CD4-positive, alpha-beta T cell treated with Interleukin-15 for 4 hours (primary cell): ENCODE measurements at places on chromosomes 7 and 10.

- DNase-seq: no peak
Observed at GRCh38 chr10:86715156-86715795, 41.1 kb upstream of the BMPR1A start.

DNA sequence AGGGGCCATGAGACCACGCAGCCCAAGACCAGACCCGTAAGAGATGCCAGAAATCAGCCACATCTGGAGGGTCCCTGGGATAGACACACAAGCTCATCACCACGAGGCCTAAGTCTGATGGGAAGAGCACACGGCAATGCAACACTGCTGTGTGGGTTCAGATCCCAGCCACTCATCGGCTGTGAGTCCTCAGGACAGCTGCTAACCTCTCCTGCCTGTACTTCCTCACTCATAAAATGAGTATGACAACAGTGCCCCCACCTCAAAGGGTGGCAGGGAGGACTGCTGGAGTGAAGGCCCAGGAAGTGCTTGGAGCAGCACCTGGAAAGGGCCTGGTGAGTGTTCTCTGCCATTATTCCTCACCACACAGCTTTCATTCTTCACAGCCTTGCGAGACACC is 60.9 kb downstream of the MAD1L1 start:
- DNase-seq: no peak

DNA sequence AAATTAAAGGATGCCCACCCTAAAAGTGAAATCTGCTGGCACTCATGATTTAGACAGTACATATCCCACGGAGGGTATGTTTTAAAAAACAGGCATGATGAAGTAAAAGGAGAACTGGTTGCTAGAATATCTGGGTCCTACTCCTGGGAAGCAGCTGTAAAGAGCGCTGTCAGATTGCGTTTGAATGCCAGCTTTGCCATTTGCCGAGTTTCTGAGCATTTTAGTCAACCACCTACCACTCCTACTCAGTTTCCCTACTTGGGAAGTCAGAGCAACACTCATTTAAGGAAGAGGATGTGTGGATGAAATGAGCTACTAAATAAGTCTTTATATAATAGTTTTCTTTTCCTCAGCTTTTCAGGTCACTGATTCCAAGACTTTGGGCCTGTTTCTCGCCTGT is 1.1 kb upstream of the UMAD1 start:
- DNase-seq: no peak

DNA sequence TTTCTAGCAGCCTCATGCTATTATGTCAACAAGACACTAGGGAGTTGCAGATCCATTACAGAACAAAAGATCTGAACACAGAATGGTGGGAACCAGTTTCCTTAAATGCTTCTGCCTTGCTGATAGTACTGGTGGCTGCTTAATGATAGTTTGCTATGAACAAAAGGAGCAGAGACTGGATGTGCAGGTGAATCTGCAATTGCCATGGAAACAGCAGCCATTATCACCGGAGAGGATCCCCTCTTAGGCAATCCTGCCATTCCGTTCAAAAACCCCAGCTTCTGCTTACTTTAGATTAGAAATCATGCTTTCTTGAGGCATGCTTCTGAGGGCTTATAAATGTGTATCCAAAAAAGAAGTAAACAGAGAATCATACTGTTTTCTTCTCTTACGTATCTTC is 80.0 kb upstream of the PRKAR2B start:
- DNase-seq: no peak

- no peak for DNase-seq
Observed at GRCh38 chr7:11331128-11332102, 357.7 kb downstream of the PHF14 start.

GRCh38 chr7:95481271-95482165 is 4.2 kb upstream of the ASB4 start:
- no peak for DNase-seq

GRCh38 chr7:152505606-152506005 is 69.8 kb upstream of the KMT2C start:
- no peak for DNase-seq

DNA sequence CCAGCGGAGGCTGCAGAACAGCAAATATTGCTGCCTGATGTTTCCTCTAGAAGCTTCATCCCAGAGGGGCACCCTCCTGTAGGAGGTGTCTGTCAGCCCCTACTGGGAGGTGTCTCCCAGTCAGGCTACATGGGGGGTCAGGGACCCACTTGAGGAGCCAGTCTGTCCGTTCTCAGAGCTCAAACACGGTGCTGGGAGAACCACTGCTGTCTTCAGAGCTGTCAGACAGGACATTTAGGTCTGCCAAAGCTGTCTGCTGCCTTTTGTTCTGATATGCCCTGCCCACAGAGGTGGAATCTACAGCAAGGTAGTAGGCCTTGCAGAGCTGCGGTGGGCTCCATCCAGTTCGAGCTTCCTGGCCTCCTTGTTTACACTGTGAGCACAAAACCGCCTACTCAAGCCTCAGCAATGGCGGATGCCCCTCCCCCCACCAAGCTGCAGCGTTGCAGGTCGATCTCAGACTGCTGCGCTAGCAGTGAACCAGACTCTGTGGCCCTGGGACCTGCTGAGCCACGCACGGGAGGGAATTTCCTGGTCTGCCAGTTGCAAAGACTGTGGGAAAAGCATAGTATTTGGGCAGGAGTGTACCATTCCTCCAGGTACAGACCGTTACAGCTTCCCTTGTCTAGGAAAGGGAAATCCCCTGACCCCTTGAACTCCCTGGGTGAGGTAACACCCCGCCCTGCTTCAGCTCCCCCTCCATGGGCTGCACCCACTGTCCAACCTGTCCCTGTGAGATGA is 17.7 kb upstream of the MINDY3 start:
- no peak for DNase-seq

DNA sequence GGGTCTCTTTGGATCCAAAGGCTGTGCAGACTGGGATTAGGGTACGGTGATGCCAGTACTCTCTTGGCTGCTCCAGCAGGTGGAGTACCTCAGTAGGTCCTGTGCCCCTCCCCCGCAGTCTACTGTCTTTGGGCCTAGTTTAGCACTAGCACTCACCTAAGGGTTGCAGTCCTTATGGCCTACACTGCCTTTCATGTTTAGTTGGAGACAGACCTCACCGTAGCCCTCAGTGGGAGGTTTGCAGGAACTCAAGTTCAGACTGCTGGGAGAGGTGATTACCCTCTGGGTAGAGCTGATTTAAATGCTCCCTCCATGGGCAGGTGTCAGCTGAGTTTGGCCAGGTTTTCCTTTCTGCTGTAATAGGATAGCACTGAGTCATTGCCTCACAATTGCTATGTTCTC is 210.8 kb upstream of the TMEM196 start:
- DNase-seq: no peak

DNA sequence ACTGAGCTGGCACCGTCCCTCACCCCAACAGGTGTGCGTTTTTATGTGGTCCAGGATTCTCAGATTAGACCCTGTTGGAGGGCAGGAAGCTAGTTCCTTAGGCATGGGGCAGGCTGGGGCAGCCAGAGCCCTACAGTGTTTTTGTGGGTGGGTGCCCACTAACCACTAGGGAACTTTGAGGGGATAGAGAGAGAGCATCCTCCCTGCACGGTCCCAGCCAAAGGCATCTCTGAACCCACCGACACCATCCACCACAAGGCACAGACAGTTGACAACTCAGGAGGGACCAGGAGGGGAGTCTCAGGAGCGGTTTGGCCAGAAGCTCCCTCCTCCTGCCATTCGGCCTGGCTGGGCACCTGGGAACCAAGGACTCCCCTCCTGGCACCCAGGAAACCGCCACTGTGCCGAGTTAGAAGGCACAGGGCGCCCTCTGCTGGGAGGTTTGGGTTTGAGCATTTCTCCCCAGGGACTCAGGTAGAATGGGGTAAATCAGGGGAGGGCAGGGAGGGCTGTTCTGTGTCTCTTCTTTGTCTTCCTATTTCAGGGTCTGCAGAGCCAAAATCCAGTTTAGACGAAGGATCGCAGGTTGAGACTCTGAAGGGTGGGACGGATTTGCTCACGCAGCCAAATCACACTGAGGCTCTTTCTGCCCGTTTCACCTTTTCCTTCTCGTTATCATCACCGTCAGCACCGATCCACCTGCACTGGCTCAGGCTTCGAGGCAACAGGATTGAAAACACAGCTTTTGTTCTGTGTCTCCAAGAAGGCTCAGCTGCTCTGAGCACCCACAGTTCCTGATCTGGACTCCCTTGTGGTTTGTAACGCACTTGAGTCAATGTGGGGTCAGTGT is 84.8 kb upstream of the COL13A1 start:
- DNase-seq: peak; percentile 36

DNA sequence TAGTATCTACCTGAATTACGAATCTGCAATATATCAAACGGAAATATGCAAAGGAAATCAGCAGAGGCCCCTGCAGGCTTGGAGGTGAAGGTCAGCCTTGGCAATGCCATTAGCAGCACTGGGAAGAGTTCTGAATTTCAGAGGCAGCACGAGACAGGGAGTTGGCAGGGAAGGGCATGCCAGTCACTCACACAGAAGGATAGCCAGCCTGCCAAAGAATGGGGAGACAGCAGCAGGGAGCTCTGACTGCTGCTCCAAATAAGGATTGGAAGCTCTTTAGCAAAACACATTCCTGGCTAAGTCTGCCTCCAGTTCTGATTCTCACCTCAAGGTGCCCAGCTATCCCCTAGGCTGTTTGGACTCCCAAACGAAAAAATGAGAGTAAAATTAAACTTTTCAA is 188.0 kb downstream of the PDE1C start:
- DNase-seq: no peak

DNA sequence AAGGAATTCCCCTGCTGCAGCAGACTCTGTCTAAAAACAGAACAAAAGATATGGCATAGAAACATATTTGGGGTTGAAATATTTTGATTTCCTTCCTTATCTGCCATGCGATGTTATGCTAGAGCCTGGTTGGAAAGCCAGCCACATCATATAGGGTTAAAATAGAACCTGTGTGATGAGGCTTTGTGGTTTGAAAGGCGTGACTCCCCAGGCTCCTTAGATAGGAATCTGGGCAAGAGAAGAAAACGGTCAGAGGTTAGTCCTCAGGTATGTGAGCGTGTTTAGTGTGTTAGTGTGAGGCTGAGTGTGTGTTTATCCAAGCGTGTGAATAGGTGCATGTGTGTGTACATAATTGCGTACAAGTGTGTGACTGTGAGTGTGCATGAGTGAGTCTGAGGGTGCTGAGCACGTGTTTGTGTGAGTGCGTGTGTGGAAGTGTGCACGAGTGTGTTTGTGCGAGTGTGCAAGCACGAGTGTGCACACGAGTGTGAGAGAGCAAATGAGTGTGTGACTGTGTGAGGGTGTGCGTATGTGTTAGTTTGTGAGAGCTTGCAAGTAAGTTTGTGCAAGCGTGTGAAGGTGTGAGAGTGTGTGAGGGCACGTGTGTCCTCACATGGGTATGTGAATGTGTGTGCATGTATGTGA is 79.9 kb downstream of the COL26A1 start:
- DNase-seq: no peak

DNA sequence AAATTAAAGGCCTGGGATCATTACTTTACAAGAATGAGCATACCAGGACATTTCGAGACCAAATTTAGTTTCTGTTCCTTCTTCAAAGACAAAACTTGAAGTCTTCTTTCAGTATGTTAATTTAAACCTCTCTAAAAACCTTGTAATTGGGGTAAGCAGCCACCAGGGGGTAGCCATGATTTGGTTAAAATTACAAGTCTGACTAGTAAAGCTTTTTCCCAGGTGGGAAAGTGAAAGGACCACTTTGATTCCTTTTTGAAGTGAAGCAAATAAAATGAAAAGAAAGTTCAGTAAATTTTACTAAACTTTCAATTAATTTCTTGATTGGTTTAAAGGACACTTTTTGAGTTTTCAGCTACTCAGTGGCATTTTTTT is 294.3 kb downstream of the BBS9 start:
- peak; percentile 7 for DNase-seq

DNA sequence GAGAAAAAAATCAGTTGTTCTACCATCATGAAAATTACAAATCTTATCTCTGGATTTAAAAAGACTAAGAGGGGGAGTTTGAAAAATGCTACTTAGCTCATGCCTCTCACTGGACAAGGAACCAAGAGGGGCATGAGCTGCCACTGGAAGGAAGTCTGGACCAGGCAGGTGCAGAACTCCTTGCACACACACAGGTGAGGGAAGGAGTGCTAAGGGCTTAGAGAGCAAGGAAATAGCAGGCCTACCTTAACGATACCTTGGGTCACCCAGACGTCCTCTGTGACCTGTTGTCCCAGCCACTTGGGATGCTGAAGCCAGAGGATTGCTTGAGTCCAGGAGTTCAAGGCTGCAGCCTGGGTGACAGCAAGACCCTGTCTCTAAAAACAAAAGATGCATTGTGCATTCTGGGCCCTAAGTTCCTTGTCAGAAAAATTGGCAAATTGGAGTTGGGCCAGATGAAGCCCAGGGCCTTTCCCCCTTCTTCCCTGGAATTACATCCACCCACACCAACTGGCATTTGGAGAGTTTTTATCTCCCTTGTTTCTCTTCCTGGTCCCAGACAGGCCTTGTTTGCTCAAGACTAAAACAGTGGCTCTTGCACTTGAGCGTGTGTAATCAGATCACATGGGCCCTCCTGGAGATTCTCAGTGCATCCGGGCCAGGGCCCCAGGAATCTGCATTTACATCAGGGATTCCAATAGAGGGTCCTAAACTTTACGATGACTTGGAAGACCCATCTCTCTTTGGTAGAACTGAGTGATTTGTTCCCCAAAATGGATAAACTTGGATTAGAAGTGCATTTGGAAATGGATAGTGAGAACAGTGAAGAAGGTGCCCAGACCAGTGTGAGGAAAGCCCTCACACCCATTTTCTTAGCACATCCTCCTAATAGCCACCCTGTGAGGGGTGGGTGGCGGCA is 3.0 kb downstream of the DDIT4 start:
- no peak for DNase-seq

DNA sequence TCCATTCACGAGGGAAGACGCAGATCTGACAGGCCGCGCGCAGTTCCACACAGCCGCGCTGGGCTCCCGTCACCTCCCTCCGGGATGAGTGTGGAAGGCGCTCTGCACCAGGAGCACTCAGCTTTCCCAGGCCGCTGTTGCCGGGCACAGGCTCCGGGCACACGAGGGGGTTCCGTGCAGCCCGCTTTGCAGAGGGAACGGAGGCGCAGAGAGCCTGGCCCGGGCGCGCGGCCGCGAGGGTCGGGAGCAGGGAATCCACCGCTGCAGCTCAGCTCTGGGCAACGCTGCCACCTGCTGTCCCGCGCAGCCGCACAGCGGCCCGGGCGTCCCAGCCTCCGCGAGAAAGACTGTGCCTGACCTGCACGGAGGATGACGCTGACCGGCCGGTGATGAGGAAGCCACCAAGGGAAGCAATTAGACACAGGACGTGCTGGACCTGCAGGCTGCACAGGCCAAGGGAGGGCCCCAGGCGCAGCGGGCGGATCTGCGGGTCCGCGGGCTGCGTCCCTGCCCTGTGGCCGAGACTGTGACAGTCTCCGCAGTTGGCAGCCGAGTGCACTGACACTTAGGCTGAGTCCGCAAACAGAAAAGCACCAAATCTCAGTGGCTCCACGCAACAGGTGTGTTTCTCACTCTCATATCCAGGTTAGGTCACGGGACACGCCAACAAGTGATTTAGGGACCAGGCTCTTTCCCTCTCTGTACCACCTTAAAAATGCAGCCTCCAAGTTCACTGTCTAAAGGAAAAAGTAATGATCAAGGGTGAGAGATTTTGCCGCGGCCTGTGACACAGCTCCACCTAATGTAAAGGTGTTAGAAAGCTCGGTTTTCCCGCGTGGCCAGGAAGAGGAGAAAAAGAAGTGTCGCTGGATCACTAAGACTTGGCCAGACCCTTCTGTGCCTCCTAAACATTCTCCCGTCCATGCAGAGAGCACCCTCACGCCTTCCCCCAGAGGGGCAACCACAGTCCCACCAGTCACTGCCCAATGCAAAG is 94.5 kb downstream of the SEC61G start:
- DNase-seq: no peak

GRCh38 chr10:100872034-100872791 is 40.5 kb upstream of the SLF2 start:
- DNase-seq: peak; percentile 14
